NB4 (cell line): ENCODE measurements at places on chromosomes 3 and 15.
A peak's percentile ranks its signal among the peaks of the same experiment; 100 is the strongest.

DNA sequence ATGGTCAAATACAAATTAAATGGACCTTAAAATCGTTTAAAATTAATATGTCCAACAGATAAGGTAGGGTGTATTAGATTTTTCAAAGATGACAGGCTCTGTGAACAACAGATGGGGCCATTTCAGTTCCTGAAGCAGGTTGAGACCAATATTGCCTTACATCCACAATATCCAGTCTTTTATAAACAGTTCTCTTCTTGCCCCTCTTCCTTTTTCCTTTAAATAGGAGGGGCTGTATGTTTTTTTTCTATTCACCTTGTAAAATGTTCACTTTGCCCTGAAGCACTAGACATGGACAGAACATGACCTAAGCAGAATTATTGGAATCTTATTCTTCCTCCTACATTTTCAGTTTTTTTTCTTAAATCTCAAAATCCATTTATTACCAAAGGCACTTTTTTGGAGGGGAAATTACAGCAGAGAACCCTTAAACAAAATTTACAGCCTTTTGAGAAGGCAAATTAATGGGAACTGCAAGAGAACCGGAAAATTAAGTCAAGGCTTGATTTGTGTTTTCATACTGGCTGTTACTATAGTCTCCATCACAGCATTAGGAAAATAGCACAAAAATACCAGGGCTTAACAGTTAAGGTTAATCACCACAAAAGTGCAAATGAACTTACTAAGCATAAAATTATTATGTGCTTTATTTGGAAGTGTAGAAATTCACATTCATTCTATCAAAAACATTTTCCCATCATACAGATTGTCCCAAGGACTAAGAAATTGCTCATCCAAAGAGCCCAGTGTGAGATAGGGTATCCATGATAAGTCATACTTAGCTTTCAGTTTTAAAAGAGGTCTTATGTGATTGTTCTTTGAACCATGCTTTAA lies 55.8 kb downstream of the CMSS1 start:
- DNase-seq, result no peak

GRCh38 chr3:150362515-150363302 lies 45.4 kb upstream of the TSC22D2 start:
- DNase-seq, result no peak

DNA sequence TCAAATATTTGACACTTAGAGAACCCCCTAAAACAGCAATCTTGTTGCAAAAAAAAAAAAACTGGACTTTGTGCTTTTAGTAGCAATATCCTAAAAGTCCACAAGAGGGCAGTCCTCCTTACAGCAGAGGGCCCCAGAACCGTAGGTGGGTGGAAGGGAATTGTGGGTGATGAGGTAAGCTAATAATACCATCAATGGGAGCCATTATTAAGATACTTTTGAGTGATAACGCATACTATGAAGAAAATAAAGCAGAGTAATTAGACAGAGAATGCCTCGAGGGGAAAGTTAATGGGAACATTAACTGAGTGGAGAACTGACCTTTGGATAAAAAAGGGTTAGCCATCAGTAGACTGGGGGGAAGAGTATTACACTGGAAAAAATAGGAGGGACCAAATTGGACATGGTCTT lies 229.9 kb downstream of the THRB start:
- DNase-seq, result peak; percentile 30

GRCh38 chr3:31645256-31645655 lies 112.5 kb downstream of the STT3B start:
- DNase-seq, result no peak

DNA sequence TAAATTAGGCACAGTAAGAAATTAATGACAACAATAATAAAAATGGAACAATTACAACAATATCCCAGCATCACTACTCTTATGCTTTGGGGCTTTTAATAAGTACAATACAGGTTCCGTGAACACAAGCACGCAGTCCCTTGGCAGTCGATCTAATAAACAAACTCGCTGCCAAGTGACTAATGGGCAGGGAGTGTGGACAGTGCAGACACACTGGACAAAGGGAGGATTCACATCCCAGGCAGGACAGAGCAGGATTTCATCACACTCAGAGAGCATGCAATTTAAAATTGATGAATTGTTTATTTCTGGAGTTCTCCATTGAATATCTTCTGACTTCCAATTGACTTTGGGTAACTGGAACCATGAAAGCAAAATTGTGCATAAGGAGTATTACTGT lies 524.1 kb upstream of the CFAP20DC start:
- no peak for DNase-seq

GRCh38 chr3:86988235-86988634 lies 2.7 kb downstream of the VGLL3 start:
- no peak for DNase-seq

- peak; percentile 93 for DNase-seq
These were observed 1.4 kb downstream of the PLEKHO2 start for GRCh38 chr15:64842986-64843561.

GRCh38 chr3:16550676-16551341 lies 37.3 kb upstream of the RFTN1 start:
- peak; percentile 85 for DNase-seq

GRCh38 chr3:99009851-99010250 lies 108.4 kb upstream of the DCBLD2 start:
- no peak for DNase-seq

DNA sequence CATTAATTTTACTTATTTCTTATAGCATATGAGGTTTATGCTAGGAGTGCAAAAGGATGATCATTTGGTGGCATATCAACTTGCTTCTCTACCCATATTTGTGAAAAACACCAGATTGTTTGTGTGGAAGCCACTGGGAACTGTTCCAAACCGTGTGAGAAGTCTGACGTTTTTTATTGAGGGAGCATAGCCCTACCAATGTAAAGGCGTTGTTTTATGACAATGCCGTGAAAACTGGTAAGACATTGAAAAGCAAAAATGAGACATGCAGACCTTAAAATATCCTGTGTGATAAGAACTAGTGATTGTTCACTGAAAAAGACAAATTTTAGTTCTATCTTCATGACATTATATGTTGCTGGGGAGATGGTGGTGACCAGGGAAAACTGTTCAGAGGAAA lies 87.8 kb downstream of the CHL1 start:
- no peak for DNase-seq

- no peak for DNase-seq
These were observed 65.6 kb downstream of the SLCO3A1 start for GRCh38 chr15:91919014-91919534.

DNA sequence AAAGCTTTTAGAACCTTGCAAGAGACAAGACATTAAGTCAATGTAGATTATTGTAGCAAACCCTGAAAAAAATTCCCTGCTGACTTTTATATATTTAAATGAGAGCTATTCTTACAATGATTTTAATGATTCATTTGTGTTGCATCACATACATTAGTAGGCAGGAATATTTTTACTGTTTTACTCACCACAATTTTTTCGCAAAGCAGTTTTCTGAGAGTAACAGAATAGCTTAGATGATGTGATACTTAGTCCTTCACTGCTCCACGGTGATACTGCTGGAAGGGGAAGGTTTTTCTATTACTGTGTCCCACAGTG lies 43.9 kb upstream of the CLRN1 start:
- no peak for DNase-seq

- DNase-seq, result no peak
These were observed 44.9 kb downstream of the LPP start for GRCh38 chr3:188198760-188199327.

GRCh38 chr15:45529613-45530012 lies 7.1 kb upstream of the SLC30A4 start:
- DNase-seq, result no peak

DNA sequence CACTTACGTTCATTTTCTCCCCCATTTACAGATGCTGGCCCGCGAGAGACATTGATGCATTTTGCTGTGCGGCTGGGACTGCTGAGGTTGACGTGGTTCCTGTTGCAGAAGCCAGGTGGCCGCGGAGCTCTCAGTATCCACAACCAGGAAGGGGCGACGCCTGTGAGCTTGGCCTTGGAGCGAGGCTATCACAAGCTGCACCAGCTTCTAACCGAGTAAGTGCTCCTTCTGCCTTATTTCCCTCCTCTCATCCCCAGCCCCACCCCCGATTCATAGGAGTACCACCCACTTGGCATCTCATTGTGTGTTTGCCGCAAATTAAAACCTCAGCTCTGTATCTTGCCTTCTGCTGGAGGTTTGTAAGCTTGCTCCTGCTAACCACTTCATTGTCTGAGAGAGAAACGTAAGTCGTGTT lies 163.3 kb downstream of the AKAP13 start:
- DNase-seq, result peak; percentile 14

GRCh38 chr15:58731756-58732535 lies 17.6 kb downstream of the ADAM10 start:
- DNase-seq, result peak; percentile 40

- DNase-seq, result no peak
These were observed 39.0 kb downstream of the UNC13C start for GRCh38 chr15:54017251-54017650.

DNA sequence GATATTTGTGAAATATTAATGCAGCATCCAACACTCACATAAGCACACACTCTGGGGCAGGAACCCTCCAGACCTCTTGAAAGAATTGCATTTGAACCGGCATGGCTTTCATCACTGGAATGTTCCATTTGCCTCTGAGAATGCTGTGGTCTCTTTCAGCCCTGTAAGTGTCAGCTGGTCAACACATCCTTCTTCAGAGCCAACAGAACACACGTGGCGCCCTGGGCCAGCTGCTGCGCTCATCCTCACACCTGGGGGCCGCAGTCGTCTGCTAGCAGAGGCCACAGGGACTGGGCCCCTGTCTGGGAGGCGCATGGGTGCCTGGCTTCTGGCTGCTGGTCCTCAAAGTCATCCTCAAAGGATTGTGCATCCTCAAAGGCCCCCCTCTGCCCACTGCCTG lies 71.4 kb upstream of the HERC1 start:
- DNase-seq, result no peak

GRCh38 chr3:176795891-176796290 lies 401.4 kb downstream of the TBL1XR1 start:
- DNase-seq, result no peak

DNA sequence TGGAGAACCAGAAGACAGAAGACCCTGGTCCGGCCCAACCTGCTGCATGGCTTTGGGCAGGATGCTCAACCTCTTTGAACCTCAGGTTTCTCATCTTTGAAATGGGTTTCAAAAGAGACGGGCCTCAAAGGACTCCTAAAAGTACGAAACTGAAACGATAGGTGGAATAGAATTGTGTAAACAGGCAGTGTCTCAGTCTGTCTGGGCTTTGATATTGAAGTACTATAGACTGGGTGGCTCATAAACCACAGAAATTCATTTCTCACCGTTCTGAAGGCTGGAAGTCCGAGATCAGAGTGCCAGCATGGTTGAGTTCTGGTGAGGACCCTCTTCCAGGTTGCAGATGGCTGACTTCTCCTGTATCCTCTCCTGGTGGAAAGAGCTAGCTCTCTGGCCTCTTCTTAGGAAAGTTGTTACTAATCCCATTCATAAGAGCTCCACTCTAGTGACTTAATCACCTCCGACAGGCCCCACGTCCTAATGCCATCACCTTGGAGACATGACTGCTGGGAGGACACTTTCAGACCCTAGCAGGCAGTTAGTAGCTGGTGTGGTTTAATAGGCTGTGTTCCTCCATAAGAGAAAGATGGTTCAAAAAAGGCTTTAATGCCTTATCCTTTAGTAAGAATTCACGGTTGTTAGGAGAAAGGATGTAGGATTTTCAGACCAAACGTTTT lies 35.7 kb downstream of the SSUH2 start:
- no peak for DNase-seq

- DNase-seq, result no peak
These were observed 4.4 kb upstream of the ACAP2 start for GRCh38 chr3:195447201-195447600.

DNA sequence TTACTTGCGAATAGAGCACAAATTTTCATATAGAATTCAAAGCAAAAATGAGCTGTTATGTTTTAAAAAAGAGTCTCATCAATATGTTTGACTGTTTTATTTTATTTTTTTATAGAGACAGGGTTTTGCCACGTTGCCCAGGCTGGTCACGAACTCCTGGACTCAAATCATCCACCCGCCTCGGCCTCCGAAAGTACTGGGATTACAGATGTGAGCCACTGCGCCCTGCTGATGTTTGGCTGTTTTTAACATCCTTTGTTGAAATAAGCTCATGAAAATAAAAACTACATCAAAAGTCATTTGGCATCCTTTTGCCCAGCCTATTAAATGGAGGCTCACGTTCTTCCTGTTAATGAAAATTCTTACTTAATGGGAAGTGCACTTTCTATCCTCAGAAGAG lies 154.7 kb downstream of the ATP10A start:
- DNase-seq, result no peak

DNA sequence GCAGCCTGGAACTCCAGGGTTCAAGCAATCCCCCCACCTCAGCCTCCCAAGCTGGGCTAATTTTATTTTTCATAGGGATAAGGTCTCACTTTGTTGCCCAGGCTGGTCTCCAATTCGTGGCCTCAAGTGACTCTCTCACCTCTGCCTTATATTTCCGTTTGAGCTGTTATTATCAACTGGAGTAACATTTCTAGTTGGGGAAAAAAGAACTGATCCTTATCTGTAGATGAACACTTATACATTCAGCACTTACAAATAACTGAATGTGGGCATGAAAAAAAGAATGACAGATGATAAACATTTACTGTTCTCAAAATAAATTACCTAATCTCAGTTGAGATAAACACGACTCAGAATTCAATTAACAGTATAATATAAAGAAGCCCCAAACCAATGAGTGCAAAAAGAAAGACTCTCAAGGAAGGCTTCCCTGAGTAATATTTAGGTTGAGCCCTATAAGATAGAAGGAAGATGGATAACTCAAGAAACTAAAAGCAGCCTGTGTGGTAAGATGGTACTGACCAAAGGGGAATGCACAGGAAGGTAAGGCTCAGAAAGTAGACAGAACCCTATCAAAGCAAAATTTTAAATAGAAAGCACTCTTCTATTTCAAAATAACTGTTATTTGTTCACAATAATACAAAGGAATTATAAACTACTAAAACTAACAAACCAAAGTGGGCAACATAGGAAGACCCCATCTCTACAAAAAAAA lies 11.8 kb downstream of the UBE3A start:
- no peak for DNase-seq

GRCh38 chr15:31458596-31459399 lies 132.2 kb downstream of the KLF13 start:
- DNase-seq, result no peak

GRCh38 chr3:100455841-100456550 lies 36.4 kb upstream of the TMEM45A start:
- DNase-seq, result no peak

DNA sequence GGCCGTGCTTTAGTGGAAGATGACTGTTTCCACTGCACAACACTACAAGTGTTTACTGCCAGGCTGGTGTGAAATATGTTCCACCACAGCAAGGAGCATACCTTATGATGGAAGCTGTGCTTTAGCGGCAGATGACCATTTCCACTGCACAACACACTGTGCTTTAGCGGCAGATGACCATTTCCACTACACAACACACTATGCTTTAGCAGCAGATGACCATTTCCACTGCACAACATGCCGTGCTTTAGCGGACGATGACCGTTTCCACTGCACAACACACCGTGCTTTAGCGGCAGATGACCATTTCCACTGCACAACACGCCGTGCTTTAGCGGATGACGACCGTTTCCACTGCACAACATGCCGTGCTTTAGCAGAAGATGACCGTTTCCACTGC lies 2.8 kb downstream of the ZNF717 start:
- no peak for DNase-seq
